Hypothalamus (tissue), 51 donors: ENCODE measurements at places on chromosomes 6 and 20.

- DNase-seq = no peak
Measured at GRCh38 chr6:40543776-40544175, 43.4 kb downstream of the LRFN2 start.

- DNase-seq = no peak
Measured at GRCh38 chr6:66825539-66825938, 1118.5 kb upstream of the EYS start.

GRCh38 chr20:48338717-48339116 lies 489.1 kb downstream of the PREX1 start:
- no peak for DNase-seq

GRCh38 chr20:36394340-36394965 lies 88.3 kb downstream of the DLGAP4 start:
- no peak for DNase-seq

- DNase-seq = no peak
Measured at GRCh38 chr6:82025271-82025670, 222.3 kb downstream of the IBTK start.

DNA sequence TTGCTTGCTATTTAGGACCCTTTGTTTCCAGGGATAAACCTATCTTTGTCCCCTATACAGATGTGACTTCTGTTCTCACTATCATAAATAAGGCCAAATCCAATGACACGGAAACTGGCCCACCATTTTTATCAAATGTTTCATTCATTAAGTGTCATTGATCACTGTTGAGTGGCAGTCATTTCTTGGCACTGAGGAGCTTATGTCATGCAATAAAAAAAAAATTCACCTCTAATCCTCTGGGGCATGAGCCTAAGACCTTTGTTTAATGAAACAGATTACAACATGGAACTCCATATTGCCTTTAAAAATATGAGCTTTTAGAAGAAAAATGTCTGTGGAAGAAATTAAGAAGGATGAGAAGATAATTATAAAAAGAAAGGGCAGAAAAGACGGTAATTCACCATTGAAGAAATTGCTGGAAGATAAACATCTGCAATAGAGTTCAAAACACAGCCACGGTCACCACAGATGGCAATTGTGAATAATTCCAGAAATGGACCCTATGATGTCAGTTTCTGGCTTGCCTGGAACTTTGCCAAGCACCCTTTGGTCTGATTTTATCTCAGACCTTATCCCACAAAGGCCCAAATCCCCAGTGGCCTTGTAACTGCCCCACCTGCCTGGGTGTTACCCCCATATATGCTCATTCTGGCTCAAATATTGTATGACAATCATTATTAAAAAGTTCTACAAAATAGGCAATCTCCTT lies 91.1 kb downstream of the DST start:
- no peak for DNase-seq

DNA sequence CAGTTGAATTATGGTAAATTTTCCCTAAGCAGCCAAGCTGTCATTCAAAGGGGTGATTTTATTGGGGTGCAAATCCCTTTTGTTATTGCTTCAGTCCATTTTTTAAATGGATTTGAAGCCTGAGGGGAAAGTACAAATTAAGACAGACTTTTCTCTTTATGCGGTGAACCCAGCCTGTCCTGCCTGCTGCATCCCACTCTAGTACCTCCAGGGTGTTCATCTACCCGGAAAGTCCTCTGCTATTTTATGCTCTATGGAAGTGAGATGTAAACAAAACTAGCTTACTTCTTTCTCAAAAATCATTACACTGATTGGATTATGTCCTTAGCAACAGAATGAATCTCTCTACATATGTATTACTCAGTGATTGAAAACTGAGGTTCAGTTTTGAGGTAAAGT lies 1088.9 kb upstream of the CITED2 start:
- DNase-seq = no peak

- DNase-seq = no peak
Measured at GRCh38 chr6:87806099-87806498, 104.1 kb upstream of the AKIRIN2 start.

GRCh38 chr20:58209652-58210397 lies 18.6 kb downstream of the ANKRD60 start:
- DNase-seq = peak; percentile 68

DNA sequence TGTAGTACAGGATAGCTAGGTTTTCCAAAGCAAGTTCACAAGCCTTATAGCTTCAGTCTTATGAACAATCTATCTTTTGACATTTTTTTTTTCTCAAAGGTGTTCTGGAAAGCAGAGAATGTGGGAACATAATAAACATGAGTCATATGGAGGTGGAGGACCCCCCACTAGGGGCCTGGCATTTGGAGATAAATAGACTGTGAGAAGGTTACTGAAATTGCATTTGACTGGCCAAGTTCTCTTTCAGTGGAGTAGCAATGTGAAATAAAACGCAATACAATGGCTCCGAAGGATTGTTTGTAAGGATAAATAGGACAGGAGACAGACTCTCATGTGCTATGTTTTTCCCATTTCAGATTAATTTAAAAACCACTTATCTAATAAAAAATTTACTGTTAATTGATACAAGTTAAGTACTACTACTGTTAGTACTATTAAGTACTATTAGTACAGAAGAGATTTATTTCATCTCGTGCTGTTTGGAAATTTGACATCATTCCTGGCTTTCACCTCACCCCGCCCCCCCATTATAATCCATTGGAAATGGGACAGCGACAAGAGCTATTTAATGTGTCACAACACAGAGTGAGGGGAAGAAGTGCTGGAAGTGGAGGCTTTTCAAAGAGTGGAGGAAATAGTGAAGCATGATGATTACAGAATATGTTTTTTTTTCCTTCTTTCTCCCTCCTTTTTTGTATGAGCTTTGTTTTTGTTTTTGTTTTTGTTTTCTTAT lies 122.6 kb upstream of the ID4 start:
- no peak for DNase-seq

DNA sequence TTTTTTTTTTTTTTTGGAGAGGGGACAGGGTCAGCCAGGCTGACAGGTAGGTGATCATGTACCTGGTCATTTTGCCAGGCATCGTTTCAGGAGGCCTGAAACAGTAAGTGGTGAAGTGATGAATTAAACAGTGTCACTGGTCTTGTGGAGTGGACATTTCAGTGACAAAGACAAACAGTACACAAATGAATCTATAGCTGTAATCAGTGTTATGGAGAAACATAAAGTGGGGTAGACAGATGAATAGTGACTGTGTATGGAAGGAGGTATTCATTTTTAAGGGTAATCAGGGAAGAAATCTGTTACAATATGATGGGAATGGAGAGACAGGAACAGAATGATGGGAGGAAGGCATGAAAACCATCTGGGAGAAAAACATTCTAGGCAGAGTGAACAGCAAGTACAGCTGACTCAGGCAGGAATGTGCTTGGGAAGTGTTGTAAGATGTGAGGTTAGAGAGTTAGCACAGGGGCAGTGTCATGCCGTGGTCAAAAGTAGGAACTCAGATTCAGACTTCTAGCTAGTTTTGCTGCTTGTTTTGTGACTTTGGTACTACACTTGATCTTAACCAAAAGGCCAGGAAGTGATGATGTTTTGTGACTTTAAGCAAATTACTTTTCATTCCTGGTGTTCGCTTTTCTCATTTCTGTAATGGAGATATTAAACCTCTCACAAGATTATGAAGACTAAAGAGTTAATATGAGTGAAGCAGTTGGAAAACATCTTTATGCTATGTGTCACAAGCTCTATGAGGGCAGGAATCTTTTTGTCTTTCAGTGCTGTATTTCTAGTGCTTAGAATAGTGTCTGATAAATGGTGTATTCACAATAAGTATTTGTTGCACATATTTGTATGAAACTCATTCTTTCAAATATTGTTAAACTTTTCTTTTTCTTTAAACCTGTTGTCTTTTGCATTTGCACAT lies 43.4 kb downstream of the QKI start:
- no peak for DNase-seq
